ENCODE measurements at places on chromosomes 11 and 22.

GRCh38 chr11:3675971-3676370, 4.8 kb upstream of the CHRNA10 start:
- DNase-seq, result no peak

DNA sequence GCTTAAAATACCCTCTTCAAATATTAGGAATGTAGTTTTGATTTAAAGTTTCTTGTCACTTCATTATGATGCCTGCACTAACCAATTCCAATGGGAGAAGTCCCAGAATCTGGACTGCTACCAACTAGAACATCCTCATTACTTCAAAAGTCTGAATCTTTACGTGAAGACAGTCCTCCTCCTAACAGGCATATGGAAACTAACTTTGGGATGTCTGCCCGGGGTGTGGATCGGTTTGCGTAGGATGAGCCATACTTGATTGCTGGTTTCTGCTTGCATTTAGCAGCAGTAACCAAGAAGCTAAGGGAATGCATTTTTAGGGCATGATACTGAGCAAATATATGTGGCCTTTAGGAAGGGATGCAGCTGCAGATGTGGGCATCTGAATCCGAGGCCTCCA, 177.1 kb downstream of the LRRC4C start:
- DNase-seq, result no peak

- DNase-seq, result no peak
Measured at GRCh38 chr11:123093739-123094138, 31.8 kb upstream of the HSPA8 start.

GRCh38 chr11:103581760-103582159, 454.7 kb upstream of the DDI1 start:
- DNase-seq, result no peak

Measured in GM12892 (cell line).